NT2/D1 (cell line): ENCODE measurements at places on chromosomes 2 and 18.

DNA sequence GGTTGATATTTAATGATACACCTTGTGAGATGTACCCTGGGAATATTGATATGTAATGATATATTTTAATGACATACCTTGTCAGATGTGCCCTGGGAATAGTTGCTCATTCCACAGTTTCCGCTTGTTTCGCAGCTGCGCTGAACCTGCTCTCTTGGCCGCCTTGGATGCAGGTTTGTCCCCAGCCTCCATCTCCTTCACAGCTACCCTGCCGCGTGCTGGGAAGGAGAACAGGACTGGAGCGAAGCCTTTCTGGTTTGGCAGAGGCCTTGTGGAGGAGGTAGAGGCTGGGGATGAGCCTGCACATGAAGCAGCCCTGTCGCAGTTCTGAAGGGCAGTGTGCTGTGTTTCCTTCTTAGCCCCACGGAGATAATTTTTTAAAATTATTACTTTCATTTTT lies 14.6 kb downstream of the ATG4B start:
- DNase-seq = no peak

GRCh38 chr18:7325126-7325430 lies 94.2 kb downstream of the LRRC30 start:
- DNase-seq = no peak

DNA sequence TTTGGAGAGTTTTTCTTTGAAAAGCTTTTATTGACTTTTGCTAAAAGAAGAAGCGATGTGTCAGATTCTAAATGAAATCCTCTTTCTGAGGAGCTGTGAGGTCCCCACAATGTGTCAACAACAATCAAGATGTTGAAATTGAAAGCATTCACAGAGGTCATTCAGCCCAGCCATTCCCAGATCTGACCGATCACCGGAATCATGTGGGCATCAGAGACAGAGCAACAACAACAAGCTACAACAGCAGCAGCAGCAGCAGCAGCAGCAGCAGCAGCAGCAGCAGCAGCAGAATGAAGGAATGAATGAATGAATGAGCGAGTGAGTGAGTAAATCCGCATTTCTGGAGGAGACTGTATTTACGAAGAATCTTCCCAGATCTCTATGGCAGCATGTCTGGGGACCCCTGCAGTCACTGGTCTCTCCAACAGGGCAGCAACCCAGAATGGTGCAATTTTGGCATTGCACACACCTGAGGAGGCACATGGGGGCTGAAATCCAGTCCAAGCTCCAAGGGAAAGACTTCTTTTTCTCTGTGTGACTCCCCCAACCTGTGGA lies 299.0 kb downstream of the MYCN start:
- DNase-seq = no peak

- DNase-seq = no peak
These were observed 4.2 kb downstream of the MAB21L4 start for GRCh38 chr2:240891492-240892340.

DNA sequence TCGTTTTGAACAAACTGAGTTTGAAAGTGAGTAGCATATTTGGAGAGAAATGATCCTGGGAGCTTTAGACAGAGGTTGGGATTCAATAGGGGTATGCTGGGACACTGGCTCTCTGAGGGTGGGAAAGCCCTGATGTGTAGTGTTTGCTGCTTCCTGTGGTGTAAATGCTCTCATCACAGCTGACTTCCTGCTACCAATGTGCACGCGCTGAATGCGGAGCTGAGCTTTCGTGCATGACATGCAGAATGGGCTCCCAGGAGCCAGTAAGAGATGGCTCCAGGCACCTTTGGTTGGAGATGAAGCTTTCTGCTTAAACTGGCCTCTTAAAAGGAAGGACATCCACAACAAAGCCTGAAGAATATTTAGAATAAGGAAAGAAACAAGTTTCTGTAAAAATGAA lies 224.1 kb upstream of the CCDC150 start:
- DNase-seq = no peak

- DNase-seq = no peak
These were observed 144.1 kb downstream of the EVA1A start for GRCh38 chr2:75416420-75417342.

GRCh38 chr2:37984589-37984988 lies 59.5 kb downstream of the RMDN2 start:
- DNase-seq = no peak

GRCh38 chr2:222899413-222900181 lies 38.8 kb downstream of the ACSL3 start:
- DNase-seq = no peak

DNA sequence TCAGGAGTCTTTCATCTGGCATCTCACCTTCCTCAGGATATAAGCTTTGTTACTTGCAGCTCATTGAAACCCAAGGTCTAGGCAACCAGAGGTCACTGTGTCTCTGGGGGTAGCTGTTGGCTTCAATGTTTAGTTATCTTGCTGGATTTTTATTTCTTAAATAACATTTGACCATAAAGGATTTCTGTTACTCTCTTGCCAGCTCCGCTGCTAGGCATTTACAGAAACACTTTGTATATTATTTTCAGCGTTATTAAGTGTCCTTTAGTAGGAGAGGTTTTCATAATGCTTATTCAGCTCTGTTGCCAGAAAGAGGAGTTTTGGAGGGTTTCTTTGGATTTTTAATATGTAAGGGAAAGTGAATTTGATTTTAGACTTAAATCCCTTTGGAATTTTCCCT lies 61.4 kb downstream of the QPCT start:
- DNase-seq = no peak

DNA sequence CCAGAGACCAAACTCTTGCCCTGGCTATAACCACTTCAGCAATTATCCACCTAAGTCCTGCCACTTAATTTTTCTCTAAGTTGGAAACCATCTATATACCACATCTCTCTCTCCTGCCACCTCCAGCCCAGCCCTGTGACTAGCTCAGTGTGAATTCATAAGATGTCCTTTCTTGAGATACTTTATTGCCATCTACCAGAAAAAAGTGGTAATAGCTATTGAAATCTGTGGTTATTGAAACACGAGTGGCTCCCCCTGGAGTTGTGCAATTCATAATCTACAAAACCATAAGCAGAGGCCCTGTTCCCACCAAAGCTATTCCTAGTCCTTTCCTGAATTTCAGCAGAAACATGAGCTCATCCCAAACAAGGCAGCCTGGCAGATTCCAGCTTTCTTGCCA lies 324.0 kb downstream of the TXNL1 start:
- DNase-seq = no peak

DNA sequence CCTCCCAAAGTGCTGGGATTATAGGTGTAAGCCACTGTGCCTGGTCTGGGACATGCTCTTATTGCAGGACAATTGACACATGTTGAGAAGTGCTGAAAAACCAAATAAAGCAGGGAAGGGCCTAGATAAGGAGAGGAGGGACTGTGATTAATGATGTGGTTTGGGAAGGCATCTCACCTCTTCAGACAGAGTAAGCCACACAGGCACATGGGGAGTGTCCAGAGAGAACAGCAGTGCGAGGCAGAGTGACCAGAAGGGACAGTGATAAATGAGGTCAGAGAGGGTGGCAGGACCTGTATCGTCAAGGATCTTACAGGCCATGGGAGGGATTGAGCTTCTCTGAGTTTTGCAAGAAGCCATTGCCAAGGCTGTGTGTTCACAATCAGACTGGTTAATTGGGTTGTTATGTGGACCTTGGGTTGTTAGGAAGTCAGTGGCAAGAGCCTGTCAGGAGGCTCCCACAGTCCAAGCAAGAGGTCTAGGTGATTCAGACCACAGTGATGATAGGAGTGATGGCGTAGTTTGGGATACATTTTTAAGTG lies 58.5 kb downstream of the EIF5B start:
- no peak for DNase-seq

DNA sequence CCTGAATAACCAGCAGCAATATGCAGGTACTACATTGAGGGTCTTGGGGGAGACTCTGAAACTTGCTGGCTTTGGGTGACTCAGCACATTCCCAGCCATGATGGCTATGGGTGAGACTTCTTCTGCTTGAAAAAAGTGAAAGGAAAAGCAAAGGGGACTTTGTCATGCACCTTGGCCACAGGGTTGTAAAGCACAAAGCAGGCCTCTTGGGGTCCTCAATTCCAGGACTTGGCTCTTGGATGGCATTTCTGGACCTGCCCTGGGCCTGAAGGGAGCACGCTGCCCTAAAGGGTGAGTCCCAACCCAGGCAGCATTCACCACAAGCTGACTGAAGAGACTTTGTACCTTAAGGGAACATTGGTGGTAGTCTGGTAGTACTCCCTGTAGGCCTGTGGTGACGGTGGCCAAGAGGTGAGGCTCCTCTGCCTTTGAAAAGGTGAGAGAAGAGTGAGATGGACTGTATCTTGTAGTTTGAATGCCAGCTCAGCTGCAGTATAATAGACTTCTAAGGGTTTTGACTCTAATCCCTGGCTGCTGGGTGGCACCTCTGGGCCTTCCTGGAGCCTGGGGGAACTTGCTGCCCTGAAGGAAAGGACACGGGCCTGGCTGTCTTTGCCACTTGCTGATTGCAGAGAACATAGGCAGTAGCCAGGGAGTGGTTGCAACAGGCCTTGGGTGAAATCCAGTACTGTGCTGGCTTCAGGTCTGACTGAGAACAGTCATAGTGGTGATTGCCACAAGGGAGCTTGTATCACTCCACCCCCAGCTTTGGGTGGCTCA lies 36.5 kb upstream of the CYTIP start:
- no peak for DNase-seq

- DNase-seq = no peak
These were observed 699.7 kb upstream of the ZNF804A start for GRCh38 chr2:183898641-183899040.
